ENCODE measurements at places on chromosomes 7 and 10.

GRCh38 chr10:11298116-11298515 lies 280.4 kb downstream of the CELF2 start:
- DNase-seq, result no peak

DNA sequence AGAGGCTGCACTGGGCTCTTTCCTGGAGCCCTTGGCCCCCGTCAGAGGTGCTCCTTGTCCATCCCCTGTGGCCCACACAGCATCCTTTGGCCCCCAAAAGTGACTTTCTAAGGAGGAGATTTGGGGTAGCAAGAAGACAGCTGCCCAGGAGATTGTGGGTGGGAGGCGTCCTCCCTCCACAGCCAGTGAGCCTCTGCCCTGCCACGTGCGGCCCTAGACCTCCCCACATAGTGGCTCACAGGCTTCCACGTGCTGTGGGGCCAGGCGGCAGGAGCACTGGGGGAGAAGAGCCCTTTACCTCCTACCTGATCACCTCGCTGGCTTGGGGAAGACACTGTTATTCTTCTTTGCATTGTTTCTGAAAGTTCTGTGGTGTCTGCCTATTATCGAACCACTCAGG lies 178.8 kb downstream of the TCERG1L start:
- no peak for DNase-seq

GRCh38 chr7:55351263-55351662 lies 13.9 kb upstream of the LANCL2 start:
- DNase-seq, result no peak

DNA sequence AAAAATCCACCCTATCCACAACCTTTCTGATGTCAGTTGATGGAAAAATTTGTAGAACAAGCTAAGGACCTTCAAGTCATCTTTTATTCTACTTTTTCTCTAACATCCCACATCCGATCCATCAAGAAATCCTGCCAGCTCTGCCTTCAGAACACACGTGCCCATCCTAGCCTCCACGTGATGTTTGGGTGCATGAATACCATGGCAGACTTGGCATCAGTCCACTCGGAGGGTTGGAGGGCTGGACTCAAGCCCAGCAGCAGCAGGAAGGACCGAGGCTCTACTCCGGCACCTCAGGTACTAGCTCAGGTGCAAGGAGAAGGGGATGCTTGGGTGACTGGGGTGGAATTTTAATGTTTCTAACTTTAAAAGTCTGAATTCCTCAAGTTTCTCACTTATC lies 428.6 kb downstream of the DPP6 start:
- no peak for DNase-seq

- DNase-seq, result no peak
These were observed 285.1 kb downstream of the ZEB1 start for GRCh38 chr10:31604096-31604495.

- no peak for DNase-seq
These were observed 34.2 kb downstream of the ZNF487 start for GRCh38 chr10:43471146-43471545.

Data from hepatic stellate cell (primary cell).